ENCODE measurements at places on chromosomes 16 and 17.

DNA sequence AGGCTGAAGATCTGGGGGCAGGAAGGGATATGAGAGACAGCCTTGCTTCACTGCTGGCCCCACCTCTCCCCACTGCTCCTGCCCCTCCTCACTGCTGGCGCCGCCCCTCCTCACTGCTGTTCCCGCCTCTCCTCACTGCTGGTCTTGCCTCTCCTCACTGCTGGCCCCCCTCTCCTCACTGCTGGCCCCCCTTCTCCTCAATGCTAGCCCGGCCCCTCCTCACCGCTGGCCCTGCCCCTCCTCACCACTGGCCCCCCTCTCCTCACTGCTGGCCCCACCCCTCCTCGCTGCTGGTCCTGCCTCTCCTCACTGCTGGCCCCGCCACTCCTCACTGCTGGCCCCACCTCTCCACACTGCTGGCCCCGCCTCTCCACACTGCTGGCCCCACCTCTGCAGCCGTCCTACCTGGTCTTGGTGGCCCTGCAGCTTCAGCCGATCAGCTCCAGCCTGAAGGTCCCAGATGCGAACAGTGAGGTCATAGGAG, 9.5 kb upstream of the PAM16 start:
- DNase-seq = no peak

DNA sequence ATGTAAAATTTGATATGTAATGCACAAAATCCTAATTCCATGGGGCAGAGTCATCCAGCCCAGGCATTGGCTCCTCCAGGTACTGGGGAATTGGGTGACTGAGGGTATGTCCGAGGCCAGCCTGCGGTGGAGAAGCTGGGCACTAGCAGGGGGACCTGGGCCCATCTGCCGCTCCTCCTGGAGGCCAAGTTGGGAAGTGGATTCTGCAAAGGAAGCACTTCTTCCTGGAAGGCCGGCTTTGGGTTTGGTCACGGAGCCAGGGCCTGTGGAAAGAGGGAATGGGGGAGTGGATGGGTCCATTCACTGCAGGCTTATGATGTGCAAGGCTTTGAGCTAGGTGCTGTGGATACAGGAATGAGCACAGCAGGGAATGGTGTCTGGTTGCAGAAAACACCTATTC, 85.8 kb downstream of the GNAO1 start:
- no peak for DNase-seq

DNA sequence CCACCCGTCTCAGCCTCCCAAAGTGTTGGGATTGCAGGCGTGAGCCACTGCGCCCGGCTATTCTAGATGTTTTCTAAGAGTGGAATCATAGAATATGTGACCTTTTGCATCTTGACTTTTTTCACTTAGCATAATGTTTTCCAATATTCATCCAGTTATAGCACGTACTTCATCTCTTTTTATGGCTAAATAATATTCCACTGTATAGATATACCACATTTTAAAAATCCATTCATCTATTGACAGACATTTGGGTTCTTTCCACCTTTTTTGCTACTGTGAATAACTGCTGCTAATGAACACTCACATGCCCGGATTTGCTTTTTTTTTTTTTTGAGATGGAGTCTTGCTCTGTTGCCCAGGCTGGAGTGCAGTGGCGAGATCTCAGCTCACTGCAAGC, 3.2 kb upstream of the EIF5A start:
- DNase-seq = no peak

DNA sequence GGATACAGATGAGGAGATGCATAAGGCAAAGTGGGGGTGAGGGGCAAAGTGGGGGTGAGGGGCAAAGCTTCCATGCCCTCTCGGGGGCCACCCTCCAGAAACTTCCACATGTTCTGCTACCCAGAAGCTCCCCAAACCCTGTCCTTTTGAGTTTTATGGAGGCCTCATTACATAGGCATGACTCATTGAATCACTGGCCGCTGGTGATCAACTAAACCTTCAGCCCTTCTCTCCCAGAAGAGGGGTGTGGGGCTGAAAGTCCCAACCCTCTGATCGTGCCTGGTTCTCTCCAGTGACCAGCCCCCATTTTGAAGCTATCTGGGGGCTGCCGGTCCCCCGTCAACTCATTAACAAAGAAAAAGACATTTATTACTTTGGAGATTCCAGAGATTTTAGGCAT, 27.5 kb downstream of the ITGAE start:
- peak; percentile 18 for DNase-seq

DNA sequence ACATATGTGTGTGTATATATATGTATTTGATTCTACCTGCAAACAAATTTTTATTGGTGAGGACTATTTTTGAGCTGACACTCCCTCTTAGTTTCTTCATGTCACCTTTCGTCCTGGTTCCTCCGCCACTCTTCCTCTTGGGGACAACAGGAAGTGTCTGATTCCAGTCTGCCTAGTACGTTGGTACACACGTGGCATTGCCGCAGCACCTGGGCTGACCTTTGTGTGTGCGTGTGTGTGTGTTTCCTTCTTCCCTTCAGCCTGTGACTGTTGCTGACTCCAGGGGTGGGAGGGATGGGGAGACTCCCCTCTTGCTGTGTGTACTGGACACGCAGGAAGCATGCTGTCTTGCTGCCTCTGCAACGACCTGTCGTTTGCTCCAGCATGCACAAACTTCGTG, 29.4 kb upstream of the CACNG5 start:
- DNase-seq = no peak

Data from HS-5 (cell line).